Stimulated activated CD4-positive, alpha-beta T cell treated with anti-CD3 and anti-CD28 coated beads, Interleukin-4, amount 100 ng/mL, for 1 hour (primary cell): ENCODE measurements at places on chromosomes 4 and X.

- DNase-seq: no peak
Observed at GRCh38 chr4:102525097-102525496, 23.9 kb downstream of the NFKB1 start.

DNA sequence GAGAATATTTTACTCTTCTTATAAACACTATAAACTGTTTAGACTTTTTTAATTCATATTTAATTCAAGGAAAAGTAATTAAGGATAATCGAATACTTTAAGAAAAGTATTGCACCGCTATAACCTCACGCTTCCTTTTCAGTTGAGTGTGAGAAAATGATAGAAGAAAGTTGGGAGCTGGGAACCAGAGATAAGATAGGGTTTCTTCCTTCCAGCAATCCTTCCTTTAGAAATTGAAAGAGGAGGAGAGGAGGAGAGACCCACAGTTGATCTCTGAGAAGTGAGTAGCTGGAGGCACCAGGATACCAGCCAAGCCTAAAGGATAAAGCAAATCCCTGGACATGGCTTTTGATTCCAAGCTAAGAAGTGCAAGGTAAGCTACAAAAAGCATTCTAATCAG, 242.3 kb upstream of the NOCT start:
- DNase-seq: no peak

GRCh38 chr4:16110199-16110598, 26.4 kb upstream of the PROM1 start:
- no peak for DNase-seq

GRCh38 chrX:17559728-17560379, 177.4 kb upstream of the SCML1 start:
- DNase-seq: no peak

GRCh38 chr4:7423801-7424552, 10.8 kb downstream of the PSAPL1 start:
- no peak for DNase-seq
